Effector memory CD8-positive, alpha-beta T cell (primary cell): ENCODE measurements at places on chromosomes 4 and X.

- no peaks in the 10 kb centered on the region for H3K4me1 ChIP-seq
- no peak for DNase-seq
- no peak overlapping the region for H3K4me3 ChIP-seq
- no peak overlapping the region for H3K27ac ChIP-seq
- H3K27me3 ChIP-seq, result no peaks in the 10 kb centered on the region
- no peaks in the 10 kb centered on the region for H3K36me3 ChIP-seq
Observed at GRCh38 chr4:167274351-167274750, 40.1 kb upstream of the SPOCK3 start.

DNA sequence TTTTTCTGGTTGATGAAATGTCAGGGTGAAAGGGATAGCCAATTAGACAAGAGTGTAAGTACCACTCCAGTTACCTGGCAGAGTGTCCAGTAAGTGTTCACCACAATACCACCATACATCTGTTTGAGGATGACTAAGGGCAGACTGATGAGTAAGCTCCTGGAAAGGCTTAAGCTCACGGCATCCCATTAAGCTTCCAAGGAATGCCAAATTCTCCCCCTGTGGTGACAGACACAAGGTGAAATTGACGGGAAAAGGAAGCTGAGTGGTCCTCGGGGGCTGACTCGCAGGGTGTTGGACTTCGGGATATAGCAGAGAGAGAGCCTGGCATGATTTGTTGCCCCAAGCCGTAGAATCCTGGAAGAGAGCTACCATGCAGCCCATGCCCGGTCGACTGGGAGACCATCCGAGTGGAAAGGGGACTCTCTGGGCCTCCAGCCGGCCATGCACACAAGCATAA is 7.6 kb upstream of the BST1 start:
- no peaks in the 10 kb centered on the region for H3K4me1 ChIP-seq
- H3K36me3 ChIP-seq, result no peaks in the 10 kb centered on the region
- DNase-seq, result no peak
- H3K4me3 ChIP-seq, result no peak overlapping the region
- peaks cover 33% of the 10 kb centered on the region for H3K27me3 ChIP-seq
- H3K27ac ChIP-seq, result no peak overlapping the region

GRCh38 chr4:109925396-109925795 is 12.7 kb downstream of the EGF start:
- peaks cover 2% of the 10 kb centered on the region for H3K4me1 ChIP-seq
- no peaks in the 10 kb centered on the region for H3K36me3 ChIP-seq
- H3K27ac ChIP-seq, result no peak overlapping the region
- H3K27me3 ChIP-seq, result peaks cover 15% of the 10 kb centered on the region

GRCh38 chr4:177555007-177555574 is 112.9 kb upstream of the AGA start:
- H3K4me3 ChIP-seq, result no peak overlapping the region
- no peaks in the 10 kb centered on the region for H3K27me3 ChIP-seq
- H3K4me1 ChIP-seq, result no peaks in the 10 kb centered on the region
- H3K36me3 ChIP-seq, result peaks cover 2% of the 10 kb centered on the region

GRCh38 chr4:21991050-21991449 is 42.5 kb upstream of the KCNIP4 start:
- no peak overlapping the region for H3K4me3 ChIP-seq
- H3K27me3 ChIP-seq, result no peaks in the 10 kb centered on the region
- no peak overlapping the region for H3K27ac ChIP-seq

- peaks cover 16% of the 10 kb centered on the region for H3K36me3 ChIP-seq
- no peak for DNase-seq
- peaks cover 36% of the 10 kb centered on the region for H3K4me1 ChIP-seq
- no peaks in the 10 kb centered on the region for H3K27me3 ChIP-seq
Observed at GRCh38 chr4:73245955-73246354, 12.6 kb downstream of the ANKRD17 start.

DNA sequence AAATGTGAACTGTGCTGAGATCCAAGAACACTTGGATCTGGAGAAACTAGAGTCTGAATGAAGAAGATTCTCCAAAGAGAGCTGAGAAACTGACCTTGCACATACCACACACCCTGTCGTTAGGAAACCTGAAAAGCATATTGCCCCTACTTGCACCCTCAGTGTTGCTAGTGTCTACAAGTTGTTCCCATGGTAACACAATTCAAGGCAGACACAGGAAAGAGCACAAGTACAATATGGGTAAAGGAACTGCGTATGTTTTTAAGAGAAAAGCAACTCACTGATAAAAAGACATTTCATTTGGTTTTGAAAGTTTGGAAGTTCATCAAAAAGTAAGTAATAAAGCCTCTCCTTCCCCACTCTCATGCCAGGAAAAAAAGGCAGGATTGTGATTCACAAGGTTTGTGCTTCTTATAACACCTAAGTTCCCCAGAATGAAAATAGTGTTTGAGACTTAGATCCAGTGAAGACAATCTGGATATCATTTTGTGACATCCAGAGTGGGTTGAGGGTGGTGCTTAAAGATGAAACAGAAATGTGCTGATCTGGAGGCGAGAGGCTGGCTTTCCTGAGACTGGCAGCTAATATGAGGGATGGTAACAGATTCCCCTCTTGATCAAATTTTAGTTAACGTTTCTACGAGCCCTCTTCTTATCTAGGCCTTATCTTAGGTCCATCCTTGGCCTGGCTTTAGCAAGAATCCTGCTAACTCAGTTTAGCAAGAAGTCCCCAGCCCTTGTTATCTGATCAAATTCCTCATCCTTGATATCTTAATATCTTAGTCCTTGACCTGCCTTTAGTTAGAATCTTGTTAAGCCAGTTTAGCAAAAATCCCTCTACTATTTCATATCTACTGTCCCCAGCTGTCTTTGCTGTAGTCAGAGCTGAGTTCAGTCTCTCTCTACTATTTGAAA is 42.3 kb downstream of the NIPAL1 start:
- peaks cover 28% of the 10 kb centered on the region for H3K27me3 ChIP-seq
- H3K27ac ChIP-seq, result peak overlapping the region; percentile 15
- peaks cover 5% of the 10 kb centered on the region for H3K4me1 ChIP-seq
- DNase-seq, result no peak
- no peaks in the 10 kb centered on the region for H3K36me3 ChIP-seq

GRCh38 chr4:144649646-144650045 is 3.7 kb downstream of the HHIP start:
- H3K4me3 ChIP-seq, result no peak overlapping the region
- peaks cover 13% of the 10 kb centered on the region for H3K4me1 ChIP-seq
- H3K27me3 ChIP-seq, result peaks cover 37% of the 10 kb centered on the region
- no peaks in the 10 kb centered on the region for H3K36me3 ChIP-seq
- no peak for DNase-seq

DNA sequence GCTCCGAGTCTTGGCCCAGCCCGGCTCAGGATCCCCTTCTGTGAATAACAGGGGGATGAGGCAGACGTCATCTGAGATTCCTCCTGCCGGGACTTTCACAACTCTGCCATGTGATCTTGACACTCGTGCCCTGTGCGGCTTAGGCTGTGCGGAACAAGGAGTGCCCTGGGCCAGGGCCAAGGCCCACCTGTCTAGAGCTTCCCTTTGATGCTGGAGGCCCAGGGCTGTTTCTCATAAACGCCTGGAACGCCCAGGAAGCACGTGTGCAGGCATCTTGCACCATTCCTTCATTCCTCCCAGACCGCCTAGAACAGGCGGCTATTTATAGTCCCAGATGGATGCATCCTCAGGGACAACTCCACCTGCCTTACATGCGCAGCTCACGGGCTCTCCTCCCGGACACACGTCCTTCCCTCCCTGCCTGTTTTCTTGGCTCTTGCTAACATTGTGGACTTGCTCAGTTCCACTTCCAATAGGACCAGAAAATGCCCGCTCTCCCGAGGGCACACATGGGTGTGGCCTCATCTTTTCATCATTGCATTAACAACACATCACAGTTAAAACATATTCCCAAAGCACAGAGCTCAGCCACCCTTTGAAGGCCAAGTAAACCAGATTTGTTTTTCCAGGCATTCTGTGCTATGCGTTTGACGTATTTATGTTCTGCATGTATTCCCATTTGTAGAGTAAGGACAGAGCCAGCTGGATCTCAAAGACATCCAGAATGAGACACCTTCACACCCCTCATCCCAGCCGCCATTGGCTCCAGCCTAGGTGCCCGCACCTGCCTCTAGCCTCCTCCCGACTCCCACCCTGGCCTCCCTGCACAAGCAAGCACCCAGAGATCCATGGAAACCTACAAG is 57.2 kb downstream of the ABLIM2 start:
- DNase-seq, result no peak
- no peak overlapping the region for H3K4me3 ChIP-seq
- H3K27ac ChIP-seq, result no peak overlapping the region
- H3K36me3 ChIP-seq, result peaks cover 3% of the 10 kb centered on the region
- H3K4me1 ChIP-seq, result no peaks in the 10 kb centered on the region

- H3K27ac ChIP-seq, result no peak overlapping the region
- H3K4me1 ChIP-seq, result no peaks in the 10 kb centered on the region
- H3K4me3 ChIP-seq, result no peak overlapping the region
- peaks cover 9% of the 10 kb centered on the region for H3K27me3 ChIP-seq
- no peaks in the 10 kb centered on the region for H3K36me3 ChIP-seq
- no peak for DNase-seq
Observed at GRCh38 chrX:149274516-149275105, 230.5 kb downstream of the IDS start.

GRCh38 chr4:153488006-153488891 is 22.1 kb downstream of the TMEM131L start:
- H3K27ac ChIP-seq, result peak overlapping the region; percentile 93
- DNase-seq, result peak; percentile 70
- H3K27me3 ChIP-seq, result no peaks in the 10 kb centered on the region
- peaks cover 28% of the 10 kb centered on the region for H3K36me3 ChIP-seq
- H3K4me3 ChIP-seq, result peak overlapping the region; percentile 78

- peaks cover 9% of the 10 kb centered on the region for H3K36me3 ChIP-seq
- H3K4me1 ChIP-seq, result peaks cover 38% of the 10 kb centered on the region
- DNase-seq, result no peak
- peak overlapping the region; percentile 1 for H3K4me3 ChIP-seq
- H3K27ac ChIP-seq, result peak overlapping the region; percentile 67
Observed at GRCh38 chr4:80009806-80010205, 63.2 kb downstream of the ANTXR2 start.

DNA sequence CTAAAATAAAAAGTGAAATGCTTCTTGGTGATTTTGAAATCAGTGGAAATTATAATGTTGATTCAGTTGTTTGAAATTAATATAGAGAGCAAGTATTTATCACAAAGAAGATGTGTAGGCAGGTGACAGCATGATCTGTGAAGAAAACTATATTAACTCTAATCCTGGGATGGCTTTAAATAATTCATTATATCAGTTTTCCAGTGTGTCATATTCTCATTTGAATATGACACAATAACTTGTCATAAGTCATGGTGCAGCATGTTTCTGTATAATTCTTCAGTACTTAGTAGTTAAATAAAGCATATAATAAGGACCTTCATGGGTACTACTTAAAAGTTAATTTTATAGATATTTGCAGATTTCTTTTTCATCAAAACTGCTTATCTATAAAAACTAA is 573.6 kb downstream of the INPP4B start:
- peaks cover 9% of the 10 kb centered on the region for H3K36me3 ChIP-seq
- no peak for DNase-seq
- no peak overlapping the region for H3K4me3 ChIP-seq
- H3K4me1 ChIP-seq, result peaks cover 35% of the 10 kb centered on the region
- H3K27ac ChIP-seq, result no peak overlapping the region
- no peaks in the 10 kb centered on the region for H3K27me3 ChIP-seq

GRCh38 chr4:120850018-120850599 is 72.4 kb downstream of the PRDM5 start:
- no peaks in the 10 kb centered on the region for H3K27me3 ChIP-seq
- DNase-seq, result no peak
- H3K4me1 ChIP-seq, result no peaks in the 10 kb centered on the region
- H3K27ac ChIP-seq, result no peak overlapping the region

DNA sequence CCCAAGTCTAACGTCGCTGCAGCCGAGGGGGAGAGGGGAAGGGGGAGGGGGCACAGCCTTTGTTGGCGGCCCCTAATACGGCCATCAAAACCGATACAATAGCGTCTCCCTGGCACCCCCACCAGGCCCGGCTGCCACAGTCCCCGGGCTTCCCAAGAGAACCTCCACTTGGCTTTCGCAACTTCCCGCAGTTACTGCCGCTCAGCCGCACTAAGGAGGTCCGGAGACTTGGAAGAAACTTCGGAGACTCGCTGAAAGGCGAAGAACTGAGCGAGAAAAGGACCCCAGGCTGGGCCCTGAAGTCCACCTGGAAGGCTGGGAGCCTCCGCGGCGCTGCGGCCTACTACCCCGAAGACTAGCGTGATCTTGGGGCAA is 2.8 kb downstream of the NKX6-1 start:
- H3K4me1 ChIP-seq, result peaks cover 4% of the 10 kb centered on the region
- peaks cover under 1% of the 10 kb centered on the region for H3K36me3 ChIP-seq
- no peak for DNase-seq
- H3K27me3 ChIP-seq, result peaks cover 80% of the 10 kb centered on the region

DNA sequence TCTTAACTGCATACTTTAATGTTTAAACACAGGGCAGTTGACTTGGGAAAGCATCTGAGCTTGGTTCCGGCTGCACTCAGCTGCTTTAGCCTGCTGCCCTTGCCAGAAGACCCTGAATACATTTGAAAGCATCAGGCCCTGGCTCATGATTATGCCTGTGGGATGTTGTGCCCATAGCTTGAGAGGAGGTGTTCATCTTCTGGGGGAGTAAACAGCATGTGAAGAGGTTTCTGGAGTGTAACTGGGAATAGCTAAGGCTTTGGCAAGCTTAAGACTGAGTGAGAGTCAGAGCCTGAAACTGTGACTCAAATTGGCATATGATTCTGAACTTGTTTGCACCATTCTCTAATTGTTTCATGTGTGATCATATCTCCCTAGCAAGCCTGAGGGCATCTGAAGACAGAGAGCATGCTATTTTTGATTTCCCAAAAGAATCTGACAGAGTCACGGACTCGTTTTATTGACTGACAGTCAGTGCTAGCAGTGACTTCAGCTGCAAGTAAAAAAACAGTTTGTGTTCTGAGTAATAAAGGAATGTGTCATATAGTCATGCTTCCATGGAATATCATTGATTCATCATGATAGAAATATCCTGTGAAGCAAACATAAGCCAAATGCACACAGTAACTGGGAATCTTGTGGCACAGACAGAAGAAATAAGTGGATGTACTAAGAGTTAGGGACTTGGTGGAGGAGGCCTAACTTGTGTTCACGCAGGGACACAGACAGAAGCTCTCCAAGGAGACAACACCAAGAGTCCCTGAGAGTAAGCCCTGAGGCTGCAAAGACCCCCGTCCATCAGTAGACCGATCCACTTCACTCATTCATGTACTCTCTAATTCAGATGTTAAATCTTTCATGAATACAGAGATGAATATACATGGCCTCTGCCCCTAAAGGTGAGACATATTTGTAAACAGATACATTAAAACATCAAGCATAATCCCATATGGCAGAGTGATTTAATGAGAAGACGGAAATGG is 100.7 kb downstream of the SYNPO2 start:
- H3K4me1 ChIP-seq, result peaks cover 8% of the 10 kb centered on the region
- DNase-seq, result no peak
- H3K27me3 ChIP-seq, result no peaks in the 10 kb centered on the region

DNA sequence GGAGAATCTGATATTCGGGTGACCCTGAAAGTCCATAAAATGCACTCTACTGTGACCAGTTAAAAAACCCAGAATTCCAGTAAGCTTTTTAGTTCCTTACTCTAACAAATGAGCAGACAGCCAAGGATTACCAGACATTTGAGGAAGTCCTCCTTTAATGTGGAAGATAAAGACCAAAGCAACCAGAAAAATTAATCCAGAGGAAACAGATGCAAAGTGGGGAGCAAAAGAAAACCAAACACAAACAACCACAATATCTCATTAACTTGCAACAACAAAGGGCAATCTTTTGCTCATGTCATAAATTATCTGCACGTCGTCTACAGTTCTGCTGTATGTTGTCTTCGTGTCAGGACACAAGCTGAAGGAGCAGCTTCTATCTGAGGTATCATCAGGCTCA is 164.4 kb downstream of the PJA1 start:
- no peaks in the 10 kb centered on the region for H3K4me1 ChIP-seq
- peaks cover 13% of the 10 kb centered on the region for H3K27me3 ChIP-seq
- DNase-seq, result no peak
- H3K4me3 ChIP-seq, result no peak overlapping the region
